Neural progenitor cell (in vitro differentiated cells): ENCODE measurements at places on chromosomes 5 and 9. TPM values are rescaled to one million over a fixed set of nuclear protein-coding genes. Genes with fewer than 3 reads are reported as not detected.

PCDHB14 gene
- 7.2 and 7.4 TPM in 2 replicates for total RNA-seq

GOLGA2 gene
- 25.2 and 37.5 TPM in 2 replicates for total RNA-seq

SCGB3A2 gene
- not detected in 2 replicates for total RNA-seq

SHC3 gene
- total RNA-seq = 0.64 and 0.99 TPM in 2 replicates

ALAD gene
- total RNA-seq = 17.4 and 20.8 TPM in 2 replicates

PCDHGB6 gene
- 13.2 and 22.1 TPM in 2 replicates for total RNA-seq

SLCO6A1 gene
- 0.51 and 2.1 TPM in 2 replicates for total RNA-seq

ACOT12 gene
- 1.2 TPM in 1 of 2 replicates, not detected in the other for total RNA-seq

VCAN gene
- total RNA-seq = 71.6 and 101 TPM in 2 replicates

SLC6A18 gene
- not detected in 2 replicates for total RNA-seq

SHOC1 gene
- total RNA-seq = not detected in 2 replicates

SH3GL2 gene
- 1.2 and 1.6 TPM in 2 replicates for total RNA-seq

TAS2R1 gene
- total RNA-seq = not detected in 2 replicates

GABBR2 gene
- total RNA-seq = 0.03 TPM in 1 of 2 replicates, not detected in the other

C9orf50 gene
- total RNA-seq = not detected in 2 replicates

PCDHA11 gene
- 5.4 and 6.3 TPM in 2 replicates for total RNA-seq

TLR4 gene
- 0.22 and 0.24 TPM in 2 replicates for total RNA-seq

IRX4 gene
- not detected in 2 replicates for total RNA-seq
